ENCODE measurements at places on chromosomes 6 and 20. TPM values are rescaled to one million over a fixed set of nuclear protein-coding genes. Genes with fewer than 3 reads are reported as not detected.

The SIGLEC1 gene
- not detected for total RNA-seq

The GPLD1 gene
- total RNA-seq, result 1.4 TPM

The TMEM74B gene
- 0.37 TPM for total RNA-seq

The RAMACL gene
- total RNA-seq, result 0.66 TPM

The C20orf141 gene
- total RNA-seq, result not detected

The TMEM244 gene
- 0.75 TPM for total RNA-seq

The CTSA gene
- 59.4 TPM for total RNA-seq

The PRICKLE4 gene
- total RNA-seq, result not detected

The DNPH1 gene
- 159 TPM for total RNA-seq

The MAFB gene
- total RNA-seq, result 0.40 TPM

The DNAH8 gene
- total RNA-seq, result 0.03 TPM

The OR2B6 gene
- total RNA-seq, result not detected

The SALL4 gene
- total RNA-seq, result 1.8 TPM

The RWDD2A gene
- total RNA-seq, result 1.8 TPM

The FAM83C gene
- total RNA-seq, result not detected

The MROH8 gene
- 0.08 TPM for total RNA-seq

The GRIK2 gene
- 9.0 TPM for total RNA-seq

The KCNQ2 gene
- 0.45 TPM for total RNA-seq

The CYP39A1 gene
- total RNA-seq, result 0.11 TPM

The GSTA3 gene
- not detected for total RNA-seq

The NKAIN2 gene
- not detected for total RNA-seq

The MCHR2 gene
- not detected for total RNA-seq

The CLDN20 gene
- 0.11 TPM for total RNA-seq

The DUSP22 gene
- 11.6 TPM for total RNA-seq

The MYB gene
- 0.60 TPM for total RNA-seq

The LY6G6D gene
- total RNA-seq, result not detected

The PPIL4 gene
- 23.5 TPM for total RNA-seq

The TRIM40 gene
- total RNA-seq, result not detected

The MUC21 gene
- not detected for total RNA-seq

The CEP57L1 gene
- total RNA-seq, result 12.5 TPM

The TSPO2 gene
- not detected for total RNA-seq

The HDGFL1 gene
- total RNA-seq, result not detected

The SS18L1 gene
- total RNA-seq, result 23.7 TPM

The ZBTB22 gene
- 12.6 TPM for total RNA-seq

The PCSK2 gene
- total RNA-seq, result not detected

The LAMA4 gene
- 128 TPM for total RNA-seq

The SLC25A27 gene
- total RNA-seq, result 10.6 TPM

The SLPI gene
- not detected for total RNA-seq

The KIFC1 gene
- total RNA-seq, result 37.4 TPM

The CFAP206 gene
- total RNA-seq, result not detected

The CGA gene
- total RNA-seq, result not detected

The ENPP5 gene
- not detected for total RNA-seq

The C20orf96 gene
- total RNA-seq, result 1.1 TPM

The LRRC73 gene
- 1.9 TPM for total RNA-seq

Measured in A375 (cell line).